ENCODE measurements at places on chromosomes 5 and 9.

DNA sequence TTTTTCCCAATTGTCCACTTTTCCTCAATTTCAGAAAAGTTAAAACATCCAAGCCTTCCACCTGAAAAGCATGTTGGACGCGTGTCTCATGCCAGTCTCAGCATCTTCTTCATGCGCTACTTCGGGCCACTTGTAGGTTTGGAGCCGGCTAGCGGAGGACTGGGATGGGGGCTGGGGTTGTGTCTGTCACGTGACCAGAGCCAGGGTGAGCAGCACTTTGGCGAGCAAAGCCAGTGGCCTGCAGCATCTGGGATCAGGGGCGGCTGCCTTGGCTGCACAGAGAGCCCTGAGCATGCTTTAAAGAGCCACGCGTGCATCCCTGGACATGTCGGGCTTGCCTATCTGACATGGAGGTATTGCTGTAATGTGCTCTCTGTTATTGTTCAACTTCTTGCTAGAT lies 41.2 kb downstream of the SLC6A3 start:
- DNase-seq, result no peak

GRCh38 chr9:69785757-69786156 lies 25.9 kb upstream of the PTAR1 start:
- DNase-seq, result no peak

DNA sequence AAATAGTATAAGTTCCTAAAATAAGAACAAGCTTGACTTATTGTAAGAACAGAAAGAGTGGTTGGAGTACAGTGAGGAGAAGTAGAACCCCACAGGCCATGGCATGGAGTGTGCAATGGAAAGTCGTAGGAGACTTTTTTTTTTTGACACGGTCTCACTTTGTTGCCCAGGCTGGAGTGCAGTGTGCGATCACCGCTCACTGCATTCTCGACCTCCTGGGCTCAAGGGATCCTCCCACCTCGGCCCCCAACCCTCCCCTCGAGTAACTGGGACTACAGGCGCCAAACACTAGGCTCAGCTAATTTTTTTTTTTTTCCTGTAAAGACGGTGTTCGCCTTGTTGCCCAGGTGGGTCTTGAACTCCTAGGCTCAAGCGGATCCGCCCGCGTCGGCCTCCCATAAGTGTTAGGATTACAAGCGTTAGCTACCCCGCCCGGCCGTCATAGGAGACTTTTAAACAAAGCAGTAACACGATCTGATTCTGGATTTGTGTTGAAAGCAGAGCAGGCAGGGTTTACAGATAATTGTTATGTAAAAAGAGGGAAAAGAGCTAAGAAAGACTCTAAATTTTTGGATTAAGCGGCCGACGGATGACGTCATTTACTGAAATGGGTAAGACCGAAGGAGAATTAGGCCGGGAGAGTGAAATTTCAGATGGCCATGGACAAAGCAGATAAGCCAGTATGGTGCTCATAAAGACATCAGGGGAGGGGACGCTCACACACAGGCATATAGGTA lies 752 bp downstream of the TSTD2 start:
- DNase-seq, result no peak

GRCh38 chr9:72623156-72623555 lies 101.7 kb downstream of the TMC1 start:
- DNase-seq, result no peak

- DNase-seq, result no peak
These were observed 1175.5 kb downstream of the MAT2B start for GRCh38 chr5:164680812-164681520.

- no peak for DNase-seq
These were observed 84.3 kb downstream of the ZNF462 start for GRCh38 chr9:106947106-106947900.

DNA sequence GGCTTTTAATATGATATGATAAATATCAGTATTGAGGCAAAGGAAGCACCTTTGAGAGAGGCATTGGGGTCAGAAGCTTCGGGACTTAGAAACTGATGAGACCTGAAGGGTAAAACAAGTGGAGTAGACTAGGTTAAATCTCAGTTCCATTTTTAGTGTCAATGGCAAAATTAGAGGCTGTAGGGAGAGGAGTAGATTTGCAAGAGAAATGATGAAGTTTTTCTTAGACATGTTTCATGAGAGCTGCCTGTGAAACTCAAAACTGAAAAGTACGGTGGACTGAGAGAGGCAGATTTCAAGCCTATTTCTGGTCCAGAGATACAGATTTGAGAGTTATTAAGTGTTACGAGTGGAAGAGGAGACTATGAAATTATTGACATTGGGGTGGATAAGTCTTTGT lies 278.5 kb downstream of the TAF11L14 start:
- no peak for DNase-seq
